ENCODE measurements at places on chromosomes 12 and 14.

GRCh38 chr14:69428289-69428998, 30.0 kb downstream of the SLC39A9 start:
- DNase-seq = no peak

GRCh38 chr12:108811411-108812180, 45.8 kb downstream of the SSH1 start:
- DNase-seq = no peak

GRCh38 chr14:104665657-104666522, 23.5 kb upstream of the INF2 start:
- DNase-seq = peak; percentile 46

- no peak for DNase-seq
Measured at GRCh38 chr14:22334627-22335026, 254.4 kb downstream of the DAD1 start.

DNA sequence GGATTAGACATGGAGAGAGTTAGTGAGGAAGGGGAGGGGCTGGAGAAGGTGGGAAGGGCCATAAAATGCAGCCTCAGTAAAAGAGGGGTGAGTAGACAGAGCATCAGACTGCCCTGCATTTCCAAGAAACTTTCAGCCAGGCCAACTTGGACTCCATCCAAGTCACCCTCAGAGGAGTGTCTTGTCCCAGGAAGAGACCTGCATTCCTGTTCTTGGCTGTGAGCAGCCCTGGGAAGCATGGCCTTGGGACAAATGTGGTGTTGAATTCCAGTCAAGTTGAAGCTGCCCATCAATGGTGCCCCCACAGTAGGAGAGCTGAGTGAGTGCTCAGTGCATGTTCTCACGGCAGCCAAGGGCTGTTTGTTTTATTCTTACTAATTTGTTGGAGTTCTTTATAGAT, 35.0 kb upstream of the TUNAR start:
- DNase-seq = no peak

- no peak for DNase-seq
Measured at GRCh38 chr12:15180325-15180724, 40.9 kb downstream of the RERG start.

GRCh38 chr14:96246539-96246847, 9.5 kb upstream of the BDKRB1 start:
- DNase-seq = no peak

GRCh38 chr12:44835641-44836379, 40.3 kb downstream of the NELL2 start:
- no peak for DNase-seq

DNA sequence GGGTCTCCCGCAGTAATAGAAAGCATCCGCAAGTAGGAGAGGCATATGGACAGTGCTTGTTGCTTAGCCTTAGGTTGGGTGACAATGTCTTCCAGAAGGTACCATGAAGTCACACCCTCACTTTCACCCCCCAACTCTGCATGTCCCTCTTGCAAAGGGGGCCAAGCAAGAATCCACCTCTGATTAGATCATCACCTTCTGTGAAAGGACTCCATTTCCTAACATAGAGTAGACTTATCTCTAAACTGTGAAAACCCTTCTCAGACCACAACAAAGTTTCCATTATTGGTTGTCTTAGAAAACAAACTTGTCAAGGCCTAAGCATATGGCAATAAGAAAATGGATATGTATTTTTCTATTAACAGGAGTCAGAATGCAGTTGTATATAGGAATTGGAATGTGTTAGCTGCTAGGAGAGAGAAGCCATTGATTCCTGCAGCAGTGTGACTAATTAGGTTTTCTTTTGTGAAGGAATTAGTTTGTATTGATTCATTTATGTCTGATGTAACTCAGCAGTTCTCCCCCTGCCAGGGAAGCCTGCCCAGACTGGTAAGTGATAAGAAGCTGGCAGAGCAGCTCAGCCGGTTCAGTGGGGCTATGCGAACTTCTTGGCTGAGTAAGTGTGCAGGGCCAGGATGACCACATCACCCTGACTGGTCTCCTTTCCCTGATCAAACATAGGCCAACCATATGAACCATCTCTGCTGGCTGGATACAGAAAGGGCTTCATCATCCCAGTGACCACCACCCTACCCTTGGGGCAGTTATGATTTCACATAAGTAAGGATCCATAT, 107.3 kb upstream of the CCDC196 start:
- DNase-seq = no peak

GRCh38 chr12:58148405-58148804, 207.0 kb downstream of the ATP23 start:
- no peak for DNase-seq

DNA sequence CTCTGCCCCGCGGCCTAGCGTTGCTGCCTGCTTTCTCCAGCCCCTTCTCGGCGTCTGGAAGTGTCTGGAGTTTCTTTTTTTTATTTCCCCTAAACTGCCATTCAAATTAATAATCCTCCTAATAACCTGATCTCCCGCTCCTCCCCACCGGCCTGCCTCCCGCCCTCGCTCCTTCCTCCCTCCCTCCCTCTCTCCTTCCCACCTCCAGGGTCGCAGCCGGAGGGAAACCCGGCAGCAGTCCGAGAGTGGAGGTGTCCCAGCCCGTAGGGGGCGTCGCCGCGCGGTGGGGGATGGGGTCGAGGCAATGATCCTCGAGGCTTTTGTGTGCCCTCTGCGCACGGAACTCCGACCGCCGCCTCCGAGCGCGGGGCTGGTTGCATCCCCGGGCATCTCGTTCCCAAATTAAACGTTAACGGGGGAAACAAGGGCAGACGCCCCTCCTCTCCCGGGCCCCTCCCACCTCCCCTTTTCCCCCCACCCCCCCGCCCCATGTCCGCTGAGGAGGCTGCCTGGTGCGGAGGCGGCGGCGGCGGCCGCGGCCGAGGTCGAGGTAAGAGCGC, 1.0 kb upstream of the SOCS2 start:
- peak; percentile 43 for DNase-seq

DNA sequence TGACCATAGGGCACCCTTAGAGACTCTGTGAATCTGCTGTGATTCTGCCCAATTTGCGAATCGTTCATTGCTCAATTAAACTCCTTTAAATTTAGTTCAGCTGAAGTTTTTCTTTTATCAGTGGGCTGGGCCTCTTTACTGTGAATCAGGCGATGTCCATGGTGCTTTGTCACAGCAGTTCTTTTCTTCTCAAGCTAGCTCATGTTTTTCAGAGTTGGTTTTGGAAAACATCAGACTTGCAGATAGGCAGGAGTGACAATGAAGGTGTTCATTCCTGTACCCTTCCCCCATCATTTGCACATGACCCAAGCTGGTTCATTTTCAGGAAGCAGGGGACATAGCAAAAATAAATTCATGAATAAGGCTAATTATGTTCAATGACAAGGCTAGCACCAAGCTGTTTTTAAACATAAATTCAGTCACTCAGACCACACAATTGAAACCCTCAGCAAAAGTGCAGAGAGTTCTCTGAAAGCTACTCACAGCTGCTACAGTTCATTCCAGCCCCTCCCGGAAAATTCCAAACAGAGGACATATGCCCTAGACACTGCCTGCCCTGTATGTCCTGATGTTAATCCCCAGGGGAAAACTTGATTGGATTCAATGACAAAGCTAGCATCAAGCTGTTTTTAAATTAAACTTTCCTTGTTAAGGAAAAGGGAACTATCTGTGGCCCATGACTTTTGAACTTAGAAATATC, 383.3 kb downstream of the C12orf75 start:
- DNase-seq = no peak

- DNase-seq = peak; percentile 34
Measured at GRCh38 chr14:66507181-66507721, 696 bp upstream of the GPHN start.

GRCh38 chr14:102370305-102370809, 7.6 kb downstream of the TECPR2 start:
- DNase-seq = no peak

DNA sequence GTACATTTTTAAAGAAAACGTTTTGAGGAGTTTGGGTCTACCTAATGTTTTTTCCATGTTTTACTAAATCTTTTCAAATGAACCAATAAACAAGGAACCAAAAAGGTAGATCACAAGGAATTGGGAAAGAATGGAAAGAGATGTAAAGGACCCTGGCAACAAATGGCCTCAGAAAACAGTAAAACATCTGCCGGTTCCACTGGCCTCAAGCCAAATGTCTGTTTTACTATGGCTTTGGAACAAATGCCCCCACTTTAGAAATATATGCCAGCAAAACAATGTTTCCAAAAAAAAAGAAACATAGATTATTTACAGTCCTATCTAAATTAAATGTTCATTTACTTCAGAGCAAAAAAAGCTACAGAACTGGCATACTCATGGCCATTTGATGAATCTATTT, 3.0 kb downstream of the TRMT5 start:
- peak; percentile 8 for DNase-seq

GRCh38 chr12:46562625-46563225, 190.2 kb upstream of the SLC38A2 start:
- DNase-seq = no peak

DNA sequence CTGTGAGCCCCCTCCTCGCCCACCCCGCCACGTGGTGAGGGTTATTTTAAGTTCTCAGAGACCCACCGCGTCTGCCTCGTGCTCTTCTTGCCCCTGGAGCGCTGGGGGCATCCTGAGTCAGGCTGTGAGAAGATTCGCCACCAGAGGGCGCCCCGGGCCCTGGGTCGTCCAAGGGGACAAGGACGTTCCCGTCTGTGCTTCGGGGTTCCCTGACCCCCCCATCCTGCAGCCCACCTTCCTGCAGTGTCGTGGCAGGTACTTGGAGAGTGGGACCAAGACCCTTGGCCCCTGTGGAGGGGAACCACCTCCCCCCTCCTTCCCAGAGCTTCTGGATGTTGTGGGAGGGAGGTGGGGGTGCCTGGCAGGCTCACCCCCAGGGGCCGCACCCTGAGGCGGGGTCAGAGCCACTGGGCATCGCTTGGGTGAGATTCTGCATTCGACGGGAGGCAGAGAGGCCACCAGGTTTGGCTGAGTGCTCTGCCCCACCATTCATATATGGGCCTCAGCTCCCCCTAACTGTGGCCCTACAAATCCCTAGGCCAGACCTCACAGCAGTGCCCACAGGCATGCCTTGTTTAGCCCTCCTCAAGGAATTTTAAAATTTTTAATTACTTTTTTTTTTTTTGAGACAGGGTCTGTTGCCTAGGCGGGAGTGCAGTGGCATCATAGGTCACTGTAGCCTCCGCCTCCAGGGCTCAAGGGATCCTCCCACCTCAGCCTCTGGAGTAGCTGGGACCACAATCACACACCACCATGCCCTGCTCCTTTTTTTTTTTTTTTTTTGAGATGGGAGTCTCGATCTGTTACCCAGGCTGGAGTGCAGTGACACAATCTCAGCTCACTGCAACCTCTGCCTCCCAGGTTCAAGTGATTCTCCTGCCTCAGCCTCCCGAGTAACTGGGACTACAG, 17.0 kb downstream of the RHOF start:
- DNase-seq = peak; percentile 80

DNA sequence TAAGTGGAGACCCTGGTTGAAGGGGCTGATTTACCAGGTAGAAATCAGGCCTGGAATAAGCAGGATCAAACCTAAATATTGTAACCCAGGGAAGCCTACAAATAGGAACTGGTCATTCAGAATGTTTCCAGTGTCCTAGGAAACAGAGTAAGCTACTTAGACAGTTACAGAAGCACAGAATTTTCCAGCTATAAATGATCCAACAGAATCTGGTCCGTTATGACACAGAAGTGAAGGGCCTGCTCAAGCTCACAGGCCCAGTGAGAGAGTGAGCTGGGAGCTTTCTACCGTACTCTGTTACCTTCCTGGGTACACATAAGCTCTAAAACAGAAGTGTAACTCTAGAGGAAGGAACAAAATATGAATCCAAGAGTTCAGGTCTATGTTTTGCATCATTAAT, 119.1 kb downstream of the TTC7B start:
- no peak for DNase-seq

DNA sequence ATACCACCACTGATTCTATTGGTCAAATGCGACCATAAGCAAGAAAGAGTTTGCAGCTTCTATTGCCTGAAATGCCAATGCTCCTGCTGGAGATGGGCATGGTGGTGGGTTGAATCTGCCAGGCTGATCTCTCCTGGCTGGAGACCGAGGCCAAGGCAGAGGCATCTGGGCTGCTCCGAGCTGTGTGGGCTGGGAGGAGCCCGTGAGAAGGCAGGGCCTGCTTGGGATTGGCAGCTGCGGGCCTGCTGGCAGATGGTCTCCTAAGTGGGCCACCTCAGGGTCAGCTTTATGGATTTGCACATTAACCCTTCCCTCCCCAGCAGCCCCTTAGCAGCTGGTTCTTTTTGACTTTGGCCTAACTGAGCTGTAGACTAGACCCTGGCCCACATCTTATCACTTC, 25.4 kb downstream of the SRRM4 start:
- no peak for DNase-seq

- no peak for DNase-seq
Measured at GRCh38 chr12:99092100-99092851, 447.2 kb downstream of the APAF1 start.

DNA sequence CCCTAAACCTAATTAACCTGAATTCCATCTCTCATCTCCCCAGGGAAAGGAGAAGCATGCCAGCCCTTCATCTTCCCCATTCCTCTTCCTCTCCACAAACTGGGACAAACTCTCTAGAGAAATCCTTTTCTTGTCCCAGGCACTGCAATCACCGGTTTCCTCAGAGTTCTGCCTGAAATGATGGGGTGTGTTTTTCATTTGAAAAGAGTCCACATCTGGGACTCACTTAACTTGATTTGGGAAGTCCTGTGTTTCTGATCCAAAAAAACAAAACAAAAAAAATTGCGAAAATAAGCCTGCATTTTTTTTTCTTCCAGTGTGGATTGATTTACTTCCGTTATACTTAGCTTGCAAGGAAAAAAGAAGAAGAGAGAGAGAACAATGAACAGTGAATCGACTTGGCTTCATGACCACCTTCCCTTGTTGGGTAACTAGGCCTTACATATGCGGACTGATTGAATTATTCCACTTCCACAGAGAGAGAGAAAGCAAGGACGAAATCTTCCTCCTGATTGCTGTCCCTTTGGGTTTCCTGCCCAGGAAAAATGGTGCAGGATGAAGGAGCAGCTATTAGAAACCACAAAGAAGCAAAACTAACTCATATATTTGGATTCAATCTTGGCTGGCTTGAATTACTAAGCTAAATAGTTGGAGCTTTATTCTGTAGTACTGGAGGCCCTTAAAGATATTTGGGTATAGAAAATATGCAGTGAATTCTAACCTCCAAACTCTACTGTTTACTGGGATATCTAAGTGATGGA, 506.2 kb upstream of the TBX3 start:
- no peak for DNase-seq

GRCh38 chr12:6959805-6960592, 8.8 kb downstream of the PTPN6 start:
- no peak for DNase-seq

- DNase-seq = no peak
Measured at GRCh38 chr14:39740454-39740853, 308.2 kb upstream of the FBXO33 start.

DNA sequence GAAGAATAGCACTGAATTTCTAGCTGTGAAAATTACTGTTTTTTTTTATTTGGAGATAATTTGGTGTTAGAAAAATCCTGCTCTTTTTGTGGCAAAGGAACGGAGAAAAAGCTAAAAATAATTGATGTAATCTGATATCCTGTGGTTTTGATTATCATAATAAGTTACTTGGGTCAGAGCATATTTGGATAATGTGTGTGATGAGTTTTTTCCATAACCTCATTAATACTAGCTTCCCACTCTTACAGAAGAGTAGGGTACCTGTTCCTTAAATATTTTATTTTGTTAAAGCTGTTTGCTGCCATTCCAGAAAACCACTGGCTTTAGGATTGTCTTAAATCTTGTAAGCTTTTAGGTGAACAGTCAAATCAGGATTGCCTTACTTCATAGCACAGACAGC, 4.7 kb downstream of the PSMC6 start:
- DNase-seq = no peak
